ENCODE measurements at places on chromosomes 2 and 18. TPM values are rescaled to one million over a fixed set of nuclear protein-coding genes. Genes with fewer than 3 reads are reported as not detected.

DNA sequence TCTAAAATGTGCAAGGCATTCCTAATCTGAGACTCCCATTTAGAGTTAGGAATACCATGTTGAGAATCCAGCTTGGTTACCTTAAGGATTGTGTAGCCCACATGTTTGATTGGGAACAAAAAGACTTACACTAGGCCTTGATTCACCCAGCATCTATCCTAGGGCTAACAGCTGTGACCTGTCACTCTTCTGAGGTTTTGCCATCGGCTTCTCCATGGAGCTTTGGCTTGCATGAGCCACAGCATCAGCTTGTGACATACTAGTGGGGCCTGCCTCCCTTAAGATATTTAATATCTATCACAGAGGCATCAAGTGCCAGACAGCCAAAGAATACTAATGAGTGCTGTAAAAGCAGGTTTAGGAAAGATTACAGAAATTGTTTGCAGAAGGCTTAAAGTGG, 241.3 kb upstream of the UBE2E3 start:
- DNase-seq: no peak

DNA sequence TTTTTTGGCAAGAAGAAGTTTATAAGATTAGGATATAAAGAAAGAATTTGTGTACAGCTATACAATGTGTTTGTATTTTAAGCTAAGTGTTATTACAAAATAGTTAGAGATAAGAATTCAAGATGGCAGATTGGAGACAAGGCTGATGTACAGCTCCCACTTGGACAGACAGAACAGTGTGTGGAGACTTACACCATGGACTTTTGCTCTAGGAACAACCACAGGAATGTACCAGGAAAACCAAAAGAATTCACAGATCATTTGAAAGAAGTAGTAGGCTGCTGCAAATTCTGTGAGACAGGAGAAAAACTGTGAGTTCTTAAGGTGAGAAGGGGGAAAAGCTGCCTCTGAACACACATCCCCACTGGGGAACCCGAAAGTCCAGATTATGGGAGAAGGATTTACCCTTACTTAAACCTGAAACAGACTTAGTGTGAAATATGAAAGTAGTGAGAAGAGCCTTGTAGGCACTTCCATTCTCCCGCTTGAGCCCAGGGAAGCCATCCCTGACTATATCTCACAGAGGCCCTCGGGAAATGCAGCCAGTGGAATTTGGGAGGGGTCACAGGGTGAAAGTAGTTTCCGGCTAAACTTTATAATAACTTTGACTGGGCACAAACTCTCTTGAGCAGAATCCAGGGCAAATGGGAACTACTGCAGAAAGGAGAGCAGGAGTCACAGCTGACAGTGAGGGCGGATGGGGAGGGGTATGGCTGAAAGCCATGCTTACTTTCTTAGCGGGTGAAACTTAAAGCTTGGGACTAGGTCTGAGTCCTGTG, 11.6 kb upstream of the RPRD1A start:
- DNase-seq: no peak

DNA sequence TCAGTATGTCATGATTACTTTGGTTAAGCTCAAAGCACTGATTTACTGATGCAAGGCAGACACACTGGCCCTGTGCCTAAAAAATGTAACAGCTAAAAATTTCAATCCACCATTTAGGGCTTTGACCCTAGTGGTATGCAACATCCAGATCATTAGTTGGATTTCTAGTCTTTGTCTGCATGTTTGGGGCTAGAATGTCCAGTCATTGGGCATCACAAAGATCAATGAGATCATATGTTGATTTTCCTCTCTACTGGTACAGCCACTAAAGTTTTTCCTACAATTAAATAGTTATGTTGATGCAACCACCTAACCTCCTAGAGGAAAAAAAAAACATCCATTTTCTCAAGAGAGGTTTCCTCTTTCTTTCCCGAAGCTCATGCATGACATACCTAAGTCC, 53.4 kb upstream of the REV1 start:
- DNase-seq: no peak

DNA sequence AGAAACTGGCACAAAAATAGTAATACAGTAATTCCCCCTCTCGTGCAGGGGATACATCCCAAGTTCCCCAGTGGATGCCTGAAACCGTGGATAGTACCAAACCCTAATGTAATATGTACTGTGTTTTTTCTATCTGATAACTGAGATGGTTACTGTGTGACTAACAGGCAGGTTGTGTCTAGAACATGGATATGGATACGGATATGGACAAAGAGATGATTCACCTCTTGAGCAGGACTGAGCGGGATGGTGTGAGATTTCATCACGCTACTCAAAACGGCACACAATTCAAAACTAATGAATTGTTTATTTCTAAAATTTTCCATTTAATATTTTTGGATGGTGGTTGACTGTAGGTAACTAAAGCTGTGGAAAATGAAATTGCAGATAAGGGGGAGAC, 3.4 kb downstream of the MBD1 start:
- no peak for DNase-seq

DNA sequence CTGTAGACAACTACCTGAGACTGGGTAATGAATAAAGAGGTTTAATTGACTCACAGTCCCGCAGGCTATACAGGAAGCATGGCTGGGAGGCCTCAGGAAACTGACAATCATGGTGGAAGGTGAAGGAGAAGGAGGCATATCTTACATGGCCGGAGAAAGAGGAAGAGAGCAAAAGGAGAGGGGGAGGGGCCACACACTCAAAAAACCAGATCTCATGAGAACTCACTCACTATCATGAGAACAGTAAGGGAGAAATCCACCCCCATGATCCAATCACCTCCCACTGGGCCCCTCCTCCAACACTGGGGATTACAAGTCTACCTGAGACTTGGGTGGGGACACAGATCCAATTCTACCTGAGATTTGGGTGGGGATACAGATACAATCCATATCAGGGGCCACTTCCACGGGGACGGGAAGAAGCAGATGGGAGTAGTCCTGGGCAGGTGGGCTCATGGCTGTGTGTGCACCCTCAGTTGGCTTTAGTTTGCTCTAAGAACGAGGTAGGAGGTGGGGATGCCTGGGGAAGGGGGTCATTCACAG, 9.9 kb downstream of the MAB21L4 start:
- DNase-seq: no peak

DNA sequence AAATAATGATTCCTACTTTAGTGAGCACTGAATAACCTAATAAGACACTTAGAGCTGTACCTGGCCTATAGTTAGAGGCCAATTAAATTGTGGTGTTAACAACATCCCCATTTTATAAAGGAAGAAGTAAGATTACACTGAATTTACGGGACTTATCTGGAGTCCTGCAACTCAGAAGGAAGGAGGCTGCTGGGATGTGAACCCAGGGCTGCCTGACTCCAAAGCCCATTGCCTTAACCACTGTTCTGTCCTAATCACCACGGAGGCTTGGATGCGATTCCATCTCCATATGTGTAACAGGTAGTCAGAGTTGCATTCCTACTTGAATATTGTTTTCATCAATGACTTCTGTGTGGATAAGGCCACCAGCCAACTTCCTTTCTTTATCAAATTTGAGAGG, 168.9 kb downstream of the SOCS6 start:
- no peak for DNase-seq

- DNase-seq: no peak
These were observed 5.7 kb downstream of the PTPRM start for GRCh38 chr18:7572822-7573221.

The PDCD1 gene
- total RNA-seq: 0.28 TPM

DNA sequence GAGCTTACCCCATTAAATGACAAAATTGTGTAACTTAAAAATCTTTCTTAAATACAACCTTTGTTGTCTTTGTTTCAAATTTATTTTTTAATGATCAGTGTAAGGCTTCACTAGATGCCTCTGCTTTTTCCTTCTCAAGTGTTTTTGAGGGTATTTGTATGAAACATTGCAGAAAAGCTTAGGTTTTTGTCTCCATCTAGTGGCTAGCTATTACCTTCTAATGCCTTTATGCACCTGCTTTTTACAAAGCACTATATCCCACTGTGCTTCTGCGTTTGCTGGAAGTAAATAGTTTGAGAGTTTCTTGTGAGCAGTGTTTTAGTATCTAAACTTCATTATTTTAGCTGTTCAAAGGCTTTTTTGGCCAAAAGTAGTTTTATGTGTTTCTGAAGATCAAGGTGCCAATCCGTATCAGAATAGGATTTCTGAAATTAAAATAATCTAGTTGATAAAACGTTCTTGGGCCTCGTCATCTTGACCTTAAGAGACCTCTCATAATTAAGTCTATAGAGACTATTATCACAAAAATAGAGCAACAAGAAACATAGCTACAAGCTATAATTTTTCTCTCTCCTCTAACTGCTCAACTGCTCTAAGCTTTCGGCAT, 47.0 kb downstream of the IWS1 start:
- no peak for DNase-seq

DNA sequence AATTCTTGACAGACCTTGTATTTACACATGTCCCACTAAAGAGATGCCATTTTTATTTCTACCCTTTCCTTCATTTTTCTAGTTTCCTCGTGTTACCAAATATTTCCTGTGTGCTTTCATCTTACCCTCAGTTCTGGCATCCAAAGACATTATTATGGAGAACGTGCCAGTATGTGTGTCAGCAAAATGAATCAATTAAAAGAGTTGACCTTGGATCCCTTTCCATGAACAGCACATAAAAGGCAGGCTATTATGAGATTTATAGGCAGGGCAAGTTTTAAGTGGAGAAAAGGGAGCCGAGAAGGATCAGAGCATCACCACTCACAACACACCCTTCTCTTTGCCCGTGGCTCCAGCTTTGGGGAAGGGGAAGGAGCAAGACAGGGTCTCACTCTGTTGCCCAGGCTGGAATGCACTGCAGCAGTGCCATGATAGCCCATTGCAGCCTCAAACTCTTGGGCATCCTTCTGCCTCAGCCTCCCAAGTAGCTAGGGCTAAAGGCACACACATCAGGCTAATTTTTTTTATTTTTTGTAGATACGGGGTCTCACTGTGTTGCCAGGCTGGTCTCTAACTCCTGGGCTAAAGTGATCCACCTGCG, 149.9 kb downstream of the GFPT1 start:
- DNase-seq: peak; percentile 46

GRCh38 chr2:71864085-71864484, 283.6 kb downstream of the CYP26B1 start:
- no peak for DNase-seq

GRCh38 chr18:21672521-21673267, 31.9 kb downstream of the ABHD3 start:
- DNase-seq: peak; percentile 17

DNA sequence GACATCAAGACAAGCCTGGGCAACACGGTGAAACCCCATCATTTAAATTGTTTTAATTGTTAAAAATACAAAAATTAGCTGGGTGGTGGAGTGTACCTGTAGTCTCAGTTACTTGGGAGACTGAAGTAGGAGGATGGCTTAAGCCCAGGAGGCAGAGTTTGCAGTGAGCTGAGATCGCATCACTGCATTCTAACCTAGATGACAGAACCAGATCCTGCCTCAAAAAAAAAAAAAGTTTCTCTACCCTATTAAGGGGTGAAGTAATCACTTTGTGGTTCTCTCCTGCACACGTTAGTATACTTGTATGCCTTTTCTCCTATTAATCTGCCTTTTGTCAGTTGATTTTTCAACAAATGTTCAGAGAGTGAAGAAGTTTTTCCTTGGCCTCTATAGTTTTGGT, 18.1 kb upstream of the PUM2 start:
- no peak for DNase-seq

- DNase-seq: no peak
These were observed 625.2 kb downstream of the CPS1 start for GRCh38 chr2:211181626-211182025.

DNA sequence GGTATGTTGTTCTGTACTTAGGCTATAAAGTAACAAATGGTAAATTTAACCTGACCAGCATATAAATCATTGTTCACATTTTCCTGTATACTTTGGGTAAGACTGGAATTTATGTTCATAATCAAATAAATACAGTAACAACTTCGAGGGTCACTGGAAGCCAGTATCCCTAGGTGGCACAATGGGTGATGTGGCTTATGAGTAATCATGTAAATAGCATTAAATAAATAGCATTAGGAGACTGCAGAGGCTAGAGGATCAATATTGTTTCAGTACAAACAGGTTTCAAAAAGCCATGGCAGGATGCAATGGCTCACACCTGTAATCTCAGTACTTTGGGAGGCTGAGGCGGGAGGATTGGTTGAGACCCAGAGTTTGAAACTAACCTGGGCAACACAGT, 690.6 kb downstream of the SLC4A3 start:
- DNase-seq: no peak

- DNase-seq: peak; percentile 60
These were observed 20.5 kb upstream of the IL1RL2 start for GRCh38 chr2:102166189-102166845.

The KIF5C gene
- total RNA-seq: 9.1 TPM

DNA sequence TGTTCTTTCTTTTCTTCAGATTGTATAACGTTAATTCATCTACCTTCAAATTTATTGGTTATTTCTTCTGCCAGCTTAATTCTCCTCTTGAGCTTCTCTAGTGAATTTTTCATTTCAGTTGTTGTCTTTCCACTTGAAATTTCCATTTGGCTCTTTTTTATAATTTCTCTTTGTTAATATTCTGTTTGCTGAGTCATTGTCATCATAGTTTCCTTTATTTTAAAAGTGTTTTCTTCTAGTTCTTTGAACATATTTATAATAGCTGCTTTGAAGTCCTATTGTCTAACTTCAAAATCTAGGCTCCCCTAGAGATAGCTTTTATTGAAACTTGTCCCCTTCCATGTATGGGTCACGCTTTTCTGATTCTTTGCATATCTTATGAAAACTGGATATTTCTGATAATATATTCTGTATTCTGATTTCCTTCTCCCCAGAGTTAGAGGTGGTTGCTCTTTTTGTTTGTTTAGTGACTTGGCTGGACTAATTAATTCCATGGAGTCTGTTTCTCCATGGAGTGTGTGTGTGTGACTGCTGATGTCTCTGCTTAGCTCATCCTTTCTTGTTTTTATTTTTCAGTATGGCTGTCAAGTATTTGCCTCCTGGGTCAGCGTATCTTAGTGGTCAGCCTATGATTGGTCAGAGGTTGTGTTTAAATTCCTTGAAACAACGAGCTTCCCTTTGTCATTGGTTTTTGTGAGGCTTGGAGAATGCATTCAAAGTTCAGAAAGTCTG, 47.6 kb downstream of the DIS3L2 start:
- no peak for DNase-seq

The TRABD2A gene
- total RNA-seq: 0.69 TPM

DNA sequence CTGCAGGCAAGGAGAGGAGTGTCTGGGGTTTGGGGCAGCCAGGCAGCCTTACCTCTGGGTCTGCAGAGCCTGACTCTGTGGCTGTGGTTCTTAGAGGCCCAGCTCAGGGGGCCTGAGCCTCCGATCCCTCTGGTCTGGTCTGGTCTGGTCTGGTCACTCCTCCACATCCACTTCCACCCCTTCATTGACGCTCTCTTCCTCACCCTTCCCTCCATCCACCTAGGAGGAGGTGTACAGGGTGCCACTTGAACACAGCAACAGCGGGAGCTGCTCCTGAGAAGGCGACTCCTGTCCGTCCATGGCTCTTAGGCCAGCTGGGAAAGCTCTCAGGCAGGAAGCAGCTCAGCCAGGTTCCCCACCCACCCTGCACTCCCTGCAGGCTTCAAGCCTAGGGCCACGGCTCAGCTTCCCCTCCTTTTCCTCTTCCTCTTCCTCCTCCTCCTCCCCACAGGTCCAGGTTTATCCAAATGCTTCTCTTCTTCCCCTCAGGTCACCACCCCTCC, 16.9 kb downstream of the GPR55 start:
- no peak for DNase-seq

GRCh38 chr2:16745466-16745865, 79.8 kb upstream of the CYRIA start:
- DNase-seq: no peak

The UGT1A9 gene
- not detected for total RNA-seq

The IL1RL2 gene
- total RNA-seq: 0.22 TPM

- DNase-seq: peak; percentile 55
These were observed 2.1 kb downstream of the ARID5A start for GRCh38 chr2:96538487-96539214.

Data from adrenal gland (tissue), 19 donors.